Left lobe of liver (tissue), 2 donors: ENCODE measurements at places on chromosomes 1 and 21. TPM values are rescaled to one million over a fixed set of nuclear protein-coding genes. Genes with fewer than 3 reads are reported as not detected.

Gene CD164L2
- not detected for total RNA-seq

DNA sequence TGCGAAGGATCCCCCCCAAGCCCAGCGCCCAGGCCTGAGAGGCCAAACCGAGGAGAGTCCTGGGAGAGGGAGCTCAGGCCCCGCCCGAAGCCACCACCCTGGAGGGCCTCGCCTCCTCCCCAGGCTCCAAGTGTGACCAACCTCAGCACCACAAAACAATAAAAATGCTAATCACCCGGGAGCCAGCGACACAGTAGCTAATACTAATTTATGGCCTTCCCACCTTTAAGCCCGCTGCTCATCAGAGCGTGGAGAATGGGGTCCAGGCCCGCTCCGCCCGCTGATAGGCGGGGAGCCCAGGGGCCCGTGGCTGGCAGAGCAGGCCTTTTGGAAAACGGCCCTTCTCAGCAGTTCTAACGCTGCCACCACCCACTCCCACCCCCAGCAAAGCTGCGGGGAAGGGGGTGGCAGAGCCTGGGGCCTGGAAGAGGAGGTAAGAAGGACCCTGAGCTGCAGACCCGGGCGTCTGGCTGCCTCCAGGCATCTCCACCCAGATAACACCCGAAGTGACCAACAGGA, 20.4 kb upstream of the TAS1R2 start:
- DNase-seq: no peak

GRCh38 chr1:149986486-149987296, 23.8 kb downstream of the OTUD7B start:
- no peak for DNase-seq

DNA sequence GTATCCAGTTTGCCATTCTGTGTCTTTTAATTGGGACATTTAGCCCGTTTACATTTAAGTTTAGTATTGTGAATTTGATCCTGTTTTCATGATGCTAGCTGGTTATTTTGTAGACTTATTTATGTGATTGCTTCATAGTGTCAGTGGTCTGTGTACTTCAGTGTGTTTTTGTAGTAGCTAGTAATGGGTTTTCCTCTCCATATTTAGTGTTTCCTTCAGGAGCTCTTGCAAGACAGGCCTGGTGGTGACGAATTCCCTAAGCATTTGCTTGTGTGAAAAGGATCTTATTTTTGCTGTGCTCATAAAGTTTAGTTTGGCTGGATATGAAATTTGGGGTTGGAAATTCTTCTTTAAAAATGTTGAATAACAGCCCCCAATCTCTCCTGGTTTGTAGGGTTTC, 69.2 kb upstream of the PDC start:
- no peak for DNase-seq

DNA sequence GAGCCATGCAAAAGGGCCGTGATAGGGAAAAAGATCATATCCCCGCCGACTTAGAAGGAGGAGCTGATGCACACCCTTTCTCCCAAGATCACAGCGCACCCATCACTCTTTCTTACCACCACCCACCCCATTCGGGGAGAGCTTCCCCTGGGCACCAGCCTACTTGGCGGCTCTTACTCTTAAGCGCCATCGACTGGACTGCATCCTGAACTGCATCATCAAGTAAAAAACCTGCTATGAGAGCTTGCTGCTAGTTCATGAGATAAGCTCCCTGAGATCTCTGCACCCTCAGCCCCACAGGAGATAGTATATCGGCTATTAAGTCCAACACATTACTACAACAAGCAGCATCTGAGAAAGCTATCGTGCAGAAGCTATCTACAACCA, 125.1 kb downstream of the BARHL2 start:
- DNase-seq: no peak

DNA sequence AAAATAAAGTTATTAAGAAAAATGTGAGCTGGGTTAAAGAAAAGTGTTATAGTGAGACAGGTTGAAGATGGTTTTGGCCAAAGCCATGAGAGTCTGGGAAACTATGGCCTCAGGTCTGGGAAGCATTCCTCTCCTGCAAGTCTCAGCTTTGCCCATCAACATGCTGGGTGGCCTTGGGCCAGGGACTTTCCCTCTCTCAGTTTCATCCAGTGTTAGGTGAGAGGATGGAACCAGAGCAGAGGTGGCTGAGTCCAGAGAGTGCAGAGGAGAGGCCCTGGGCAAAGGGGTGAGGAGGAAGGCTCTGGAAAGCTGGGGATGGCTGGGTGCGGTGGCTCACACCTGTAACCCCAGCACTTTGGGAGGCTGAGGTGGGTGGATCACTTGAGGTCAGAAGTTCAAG, 10.5 kb downstream of the PADI2 start:
- no peak for DNase-seq

- no peak for DNase-seq
Observed at GRCh38 chr1:240831922-240832321, 220.0 kb upstream of the GREM2 start.

Gene FLG2
- total RNA-seq: not detected

DNA sequence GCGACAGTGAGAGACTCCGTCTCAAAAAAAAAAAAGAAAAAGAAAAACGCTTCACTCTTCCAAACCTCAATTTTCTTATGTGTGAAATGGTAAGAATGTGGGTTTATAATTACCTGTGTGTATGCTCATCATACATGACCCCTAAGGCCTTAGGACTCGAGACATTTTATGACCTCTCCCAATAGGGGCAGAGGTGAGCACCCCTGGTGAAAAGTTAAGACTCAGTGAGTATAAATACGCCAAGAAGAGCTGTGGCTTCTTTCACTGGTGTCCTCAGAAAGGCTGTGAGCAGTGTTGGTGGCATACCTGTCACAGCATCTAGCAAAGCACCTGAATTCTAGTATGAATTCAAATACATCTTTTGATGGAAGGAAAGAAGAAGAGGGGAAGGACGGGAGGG, 7.8 kb upstream of the FCMR start:
- no peak for DNase-seq
